ENCODE measurements at places on chromosomes 12 and 14. TPM values are rescaled to one million over a fixed set of nuclear protein-coding genes. Genes with fewer than 3 reads are reported as not detected.
A peak's percentile ranks its signal among the peaks of the same experiment; 100 is the strongest.

GRCh38 chr12:30019366-30020140 lies 235.8 kb upstream of the TMTC1 start:
- no peak for DNase-seq

The GLS2 gene
- total RNA-seq: 5.2 TPM

DNA sequence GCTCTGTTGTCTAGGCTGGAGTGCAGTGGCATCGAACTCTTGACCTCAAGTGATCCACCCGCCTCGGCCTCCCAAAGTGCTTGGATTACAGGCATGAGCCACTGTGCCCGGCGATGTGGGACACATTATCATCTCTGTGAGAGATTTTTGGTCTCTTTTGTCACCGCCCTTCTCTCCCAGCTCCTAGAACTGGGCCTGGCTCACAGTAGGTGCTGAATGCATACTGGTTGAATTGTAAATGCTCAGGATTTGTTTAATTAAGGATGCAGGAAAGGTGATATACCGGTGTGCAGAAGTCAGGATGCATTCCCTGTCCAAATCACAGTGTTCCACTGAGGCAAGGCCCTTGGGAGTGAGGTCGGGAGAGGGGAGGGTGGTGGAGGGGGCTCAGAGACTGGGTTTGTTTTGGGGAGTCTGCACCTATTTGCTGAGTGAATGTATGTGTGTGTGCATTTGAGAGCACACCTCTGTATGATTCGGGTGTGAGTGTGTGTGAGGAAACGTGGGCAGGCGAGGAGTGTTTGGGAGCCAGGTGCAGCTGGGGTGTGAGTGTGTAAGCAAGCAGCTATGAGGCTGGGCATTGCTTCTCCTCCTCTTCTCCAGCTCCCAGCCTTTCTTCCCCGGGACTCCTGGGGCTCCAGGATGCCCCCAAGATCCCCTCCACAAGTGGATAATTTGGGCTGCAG lies 1.0 kb upstream of the KRT18 start:
- DNase-seq: no peak

GRCh38 chr14:62689733-62690132 lies 355.5 kb downstream of the KCNH5 start:
- DNase-seq: no peak

GRCh38 chr12:38152816-38153736 lies 163.5 kb upstream of the ALG10B start:
- DNase-seq: no peak

- no peak for DNase-seq
Measured at GRCh38 chr14:101511620-101512375, 49.5 kb upstream of the DIO3 start.

The WNT1 gene
- total RNA-seq: not detected

GRCh38 chr12:103036581-103037214 lies 79.2 kb downstream of the ASCL1 start:
- no peak for DNase-seq

The PLA2G1B gene
- not detected for total RNA-seq

GRCh38 chr12:107912421-107913004 lies 138.0 kb downstream of the ASCL4 start:
- peak; percentile 74 for DNase-seq

DNA sequence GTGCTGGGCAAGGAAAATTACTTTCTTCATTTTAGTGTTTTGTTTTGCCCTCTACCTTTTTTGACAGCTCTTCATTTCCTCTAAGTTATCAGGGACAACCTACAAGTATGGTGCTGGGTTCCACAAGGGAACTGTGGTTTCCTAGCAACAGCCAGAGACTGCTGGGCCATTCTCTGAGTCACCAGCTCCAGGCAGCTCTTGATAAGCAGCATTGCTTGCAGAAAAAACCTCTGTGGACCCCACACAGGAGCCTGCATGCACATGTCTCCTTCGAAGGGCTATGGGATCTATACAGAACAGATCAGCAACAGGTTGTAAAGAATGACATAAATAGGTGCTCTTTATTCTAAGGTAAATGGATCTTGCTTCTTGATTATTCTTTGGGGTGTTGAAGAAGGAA lies 81.0 kb upstream of the CCDC196 start:
- DNase-seq: no peak

The SIX1 gene
- not detected for total RNA-seq

Data from activated CD8-positive, alpha-beta T cell treated with anti-CD3 and anti-CD28 coated beads for 36 hours (primary cell).